ENCODE measurements at places on chromosomes 1 and 21. TPM values are rescaled to one million over a fixed set of nuclear protein-coding genes. Genes with fewer than 3 reads are reported as not detected.

DNA sequence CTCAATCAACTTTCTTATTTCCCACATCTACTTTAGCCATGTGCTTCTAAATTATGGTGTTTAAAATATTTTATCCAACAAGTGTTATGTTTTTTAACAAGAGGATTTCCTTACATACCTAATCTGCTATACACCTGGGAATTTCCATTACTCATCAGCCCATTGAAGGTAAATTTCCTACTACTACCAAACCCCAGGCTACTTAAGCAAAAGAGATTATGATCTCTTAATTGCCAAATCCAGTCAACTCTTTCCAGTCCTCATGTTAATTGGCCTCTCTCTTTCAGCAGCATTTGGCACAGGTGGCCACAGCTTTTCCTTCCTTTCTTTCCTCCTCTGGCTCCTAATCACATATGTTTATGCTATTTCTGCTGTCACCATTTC is 5.1 kb upstream of the C1orf162 start:
- DNase-seq, result no peak

DNA sequence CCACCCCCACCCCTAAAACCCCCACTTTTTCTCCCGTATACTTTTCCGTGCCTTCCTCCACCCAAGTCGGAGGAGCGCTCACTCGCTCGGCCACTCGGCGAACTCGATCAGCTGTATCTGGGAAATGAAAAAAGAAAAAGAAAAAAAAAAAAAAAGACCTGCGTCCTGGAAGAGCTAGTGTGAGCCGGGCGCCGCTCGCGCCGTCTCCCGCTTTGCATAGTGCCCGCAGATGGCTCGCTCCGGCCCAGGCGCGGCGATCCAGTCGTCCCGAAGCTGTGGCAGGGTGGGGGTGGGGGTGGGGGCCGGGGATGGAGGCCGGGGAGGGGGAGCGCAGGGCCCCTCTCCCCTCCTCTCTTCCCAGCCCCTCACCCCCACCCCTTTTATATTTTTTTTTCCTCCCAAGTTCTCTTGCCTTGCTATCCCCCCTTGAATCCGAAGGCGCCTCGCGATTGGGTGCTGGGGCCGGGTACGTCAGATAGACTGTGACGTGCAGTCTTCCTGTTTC is 299 bp upstream of the PROX1 start:
- peak; percentile 89 for DNase-seq

DNA sequence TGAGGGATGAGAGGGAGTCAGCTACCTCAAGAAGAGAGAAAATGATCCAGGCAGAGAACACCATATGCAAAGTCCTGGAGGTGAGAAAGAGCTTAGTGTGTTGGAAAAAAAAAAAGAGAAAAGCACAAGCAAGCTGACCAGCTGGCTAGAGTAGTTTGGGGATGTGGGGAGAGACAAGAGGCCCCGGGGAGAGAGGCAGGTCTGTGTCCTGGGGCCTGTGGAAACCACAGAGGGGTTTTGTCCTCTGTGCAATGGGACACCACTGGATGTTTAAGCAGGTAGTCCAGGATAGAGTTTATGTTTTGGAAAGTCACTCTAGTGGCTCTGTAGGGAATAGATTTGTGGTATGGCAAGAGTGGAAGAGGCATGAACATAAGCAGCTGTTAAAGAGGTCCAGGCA is 14.4 kb upstream of the CHI3L1 start:
- DNase-seq, result no peak

DNA sequence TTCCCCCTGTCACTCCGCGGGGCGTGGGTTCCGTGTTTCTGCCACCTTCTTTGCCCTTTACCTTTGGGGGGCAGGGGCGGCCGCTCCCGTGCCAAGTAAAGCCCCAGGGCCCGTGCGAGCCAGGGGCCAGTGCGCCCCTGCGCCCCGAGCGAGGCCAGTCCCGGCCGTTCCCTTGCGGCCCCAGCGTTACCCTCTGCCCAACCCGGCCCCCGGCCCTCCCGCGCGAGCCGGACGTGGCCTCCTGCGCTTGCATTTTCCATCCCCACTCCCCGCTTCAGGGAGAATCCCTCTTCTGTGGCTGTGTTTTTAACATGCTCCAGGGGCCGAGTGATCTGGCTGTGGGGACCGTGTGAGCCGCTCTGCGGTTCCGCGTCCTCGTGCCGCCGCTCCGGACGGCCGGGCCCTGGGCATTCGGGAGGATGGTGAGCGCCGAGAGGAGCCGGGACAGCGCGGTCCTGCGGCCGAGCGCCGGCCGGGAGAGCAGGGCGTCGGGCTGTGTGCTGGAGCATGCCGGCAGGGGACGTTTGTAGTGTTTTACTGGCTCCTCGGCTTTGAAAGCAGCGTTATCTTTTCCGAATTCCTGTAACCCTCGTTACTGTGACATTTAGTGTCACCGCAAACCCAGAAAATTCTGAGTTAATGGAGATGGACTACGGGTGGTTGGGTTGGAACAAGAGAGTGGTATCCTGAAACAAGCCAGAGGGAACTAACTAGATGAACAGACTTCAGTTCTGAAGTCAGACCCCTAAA is 1.0 kb downstream of the GALNT2 start:
- no peak for DNase-seq

- no peak for DNase-seq
Observed at GRCh38 chr1:227308367-227309336, 9.6 kb downstream of the CDC42BPA start.

- no peak for DNase-seq
Observed at GRCh38 chr1:183995322-183996039, 42.0 kb downstream of the COLGALT2 start.

DNA sequence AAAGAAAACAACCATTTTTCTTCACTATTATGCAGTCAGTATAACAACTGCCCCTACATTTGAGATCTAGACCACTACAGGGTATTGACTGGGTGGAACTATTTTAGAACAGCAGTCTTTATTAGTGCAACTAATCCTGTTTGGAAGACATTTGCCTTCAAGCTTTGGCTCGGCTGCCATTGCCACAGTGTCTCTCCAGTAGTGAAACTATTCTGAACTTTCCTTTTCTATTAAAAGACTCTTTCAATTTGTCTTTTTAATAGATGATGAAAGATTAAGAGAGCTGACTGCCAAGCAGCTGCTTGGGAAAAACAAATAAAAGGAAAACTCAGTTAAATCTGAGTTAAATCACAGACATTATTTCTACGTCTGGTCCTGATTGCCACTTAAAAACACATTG is 49.3 kb downstream of the LPGAT1 start:
- DNase-seq, result no peak

The TOR3A gene
- 20.5 TPM for total RNA-seq

The YY1AP1 gene
- total RNA-seq, result 166 TPM

GRCh38 chr1:152039461-152039860 is 2.7 kb upstream of the S100A11 start:
- no peak for DNase-seq

GRCh38 chr1:211092955-211093354 is 41.0 kb downstream of the KCNH1 start:
- DNase-seq, result no peak

The LRRC3 gene
- 1.5 TPM for total RNA-seq

- no peak for DNase-seq
Observed at GRCh38 chr1:154344977-154345837, 19.9 kb downstream of the ATP8B2 start.

GRCh38 chr1:163692266-163692665 is 370.5 kb downstream of the NUF2 start:
- no peak for DNase-seq

GRCh38 chr1:114833421-114833820 is 21.2 kb upstream of the SYCP1 start:
- no peak for DNase-seq
